Mesenteric fat pad (tissue), 1 donor: ENCODE measurements at places on chromosomes 4 and X. TPM values are rescaled to one million over a fixed set of nuclear protein-coding genes. Genes with fewer than 3 reads are reported as not detected.

The MAGED2 gene
- 62.9 TPM for total RNA-seq

The GLUD2 gene
- total RNA-seq, result 5.6 TPM

The GUCY1A1 gene
- 12.7 TPM for total RNA-seq

The LRIT3 gene
- total RNA-seq, result 0.16 TPM

The HAND2 gene
- total RNA-seq, result 6.3 TPM

The SPARCL1 gene
- 302 TPM for total RNA-seq

The RASGEF1B gene
- 32.5 TPM for total RNA-seq

The PRKG2 gene
- 0.19 TPM for total RNA-seq
